Effector memory CD8-positive, alpha-beta T cell (primary cell): ENCODE measurements at places on chromosomes 5 and 9.
A peak's percentile ranks its signal among the peaks of the same experiment; 100 is the strongest.

DNA sequence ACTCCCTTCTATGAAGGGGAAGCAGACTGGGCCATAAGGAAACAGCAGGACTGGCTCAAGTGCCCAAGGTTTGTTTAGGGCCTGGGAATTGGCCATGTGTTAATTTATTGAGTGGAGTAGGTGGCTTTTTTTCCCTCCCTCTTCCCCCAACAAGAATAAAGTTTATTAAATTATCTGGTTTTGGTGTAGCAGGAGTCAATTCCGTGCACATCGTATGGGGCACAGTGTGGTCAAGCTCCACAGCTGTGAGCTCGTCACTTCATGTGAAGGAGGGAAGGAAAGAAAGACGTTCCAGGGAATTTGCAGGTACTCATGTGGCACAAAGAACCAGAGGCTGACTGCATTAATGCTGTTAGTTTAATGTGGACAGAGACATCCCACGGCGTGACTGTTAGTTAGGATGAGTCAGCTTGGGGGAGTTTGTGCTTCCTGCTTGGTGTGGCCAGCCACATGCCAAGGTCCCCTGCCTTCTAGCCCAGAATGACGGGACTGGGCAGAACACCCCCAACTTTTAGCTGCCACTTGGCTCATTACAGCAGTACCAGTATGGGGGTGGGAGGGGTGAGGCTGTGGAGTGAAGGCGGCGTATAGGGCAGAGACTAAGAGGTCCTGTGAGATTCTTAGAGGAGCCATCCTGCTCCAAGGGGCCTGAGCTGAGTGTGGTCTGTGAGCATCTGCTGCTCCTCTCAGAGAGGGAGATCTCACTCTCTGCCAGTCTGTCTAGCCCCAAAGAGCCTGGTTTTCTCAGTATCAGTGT lies 33.2 kb downstream of the CSF1R start:
- H3K27me3 ChIP-seq = no peaks in the 10 kb centered on the region
- no peak for DNase-seq
- H3K36me3 ChIP-seq = peaks cover 54% of the 10 kb centered on the region
- H3K4me1 ChIP-seq = peaks cover 3% of the 10 kb centered on the region
- no peak overlapping the region for H3K27ac ChIP-seq

DNA sequence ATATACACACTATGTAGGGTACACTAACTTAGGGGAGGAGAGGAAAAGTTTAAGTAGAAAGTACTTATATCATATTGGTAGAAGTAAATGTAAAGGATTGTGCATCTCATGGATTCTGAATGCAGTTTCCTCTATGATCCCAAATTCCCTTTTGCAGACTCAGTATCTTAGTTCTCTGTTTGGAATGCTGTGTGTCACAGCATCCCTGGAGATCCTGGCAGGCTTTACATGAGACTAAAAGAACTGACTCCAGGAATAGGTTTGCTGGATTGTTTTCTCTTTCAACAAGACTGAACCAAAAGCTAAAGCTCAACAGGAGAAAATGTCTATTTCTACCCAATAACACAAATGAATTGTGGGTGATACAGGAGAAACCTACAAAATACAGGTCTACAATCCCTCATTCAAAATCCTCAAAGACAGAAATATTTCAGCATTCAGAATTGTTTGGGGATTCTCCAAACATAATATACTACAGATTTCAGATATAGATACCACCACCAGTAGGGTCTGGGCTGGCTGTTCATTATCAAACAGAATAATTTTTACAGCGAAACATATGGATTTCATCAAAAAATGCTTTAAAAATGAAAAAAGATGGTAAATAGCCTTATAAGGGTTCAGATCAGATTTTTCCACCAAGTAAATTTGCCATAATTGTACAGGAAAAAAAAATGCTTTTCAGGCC lies 324.7 kb upstream of the GRAMD2B start:
- no peaks in the 10 kb centered on the region for H3K27me3 ChIP-seq
- no peak for DNase-seq
- no peak overlapping the region for H3K4me3 ChIP-seq

DNA sequence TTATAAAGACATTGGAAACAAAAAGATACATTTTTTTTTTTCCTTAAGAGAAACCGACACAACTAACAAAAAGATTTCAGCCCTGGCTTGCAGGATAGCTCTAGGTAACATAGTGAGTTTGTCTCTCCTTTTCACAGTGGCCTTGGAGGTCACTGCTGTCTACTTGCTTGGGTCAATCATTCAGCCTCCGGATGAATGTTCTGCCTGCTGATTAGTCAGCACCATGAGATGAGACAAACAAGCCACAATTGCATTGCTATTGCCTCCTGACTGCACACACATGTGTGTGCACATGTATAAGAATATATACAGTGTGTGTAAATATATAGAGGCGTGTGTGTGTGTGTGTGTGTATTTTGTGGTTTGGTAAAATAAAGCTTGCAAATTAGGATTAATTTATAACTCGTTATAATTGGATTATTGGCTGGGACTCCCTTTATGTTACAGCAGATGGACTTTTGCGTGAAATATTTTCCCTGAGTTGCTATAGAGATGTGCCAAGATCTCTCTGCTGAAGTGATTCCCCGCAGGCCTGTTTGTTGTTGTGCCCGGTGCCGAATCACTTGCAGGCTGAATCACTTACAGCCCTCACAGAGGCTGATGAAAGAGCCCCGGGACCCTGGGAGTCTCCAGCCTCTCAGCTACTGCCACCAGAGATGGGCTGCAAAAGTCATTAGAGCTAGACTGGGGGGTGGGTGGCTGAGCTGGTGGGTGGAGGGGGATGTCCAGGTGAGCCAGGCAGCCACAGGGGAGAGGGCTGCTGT lies 161.2 kb downstream of the FGF18 start:
- H3K36me3 ChIP-seq = no peaks in the 10 kb centered on the region
- no peak overlapping the region for H3K27ac ChIP-seq
- DNase-seq = no peak
- H3K4me3 ChIP-seq = no peak overlapping the region
- H3K4me1 ChIP-seq = no peaks in the 10 kb centered on the region
- peaks cover 33% of the 10 kb centered on the region for H3K27me3 ChIP-seq

DNA sequence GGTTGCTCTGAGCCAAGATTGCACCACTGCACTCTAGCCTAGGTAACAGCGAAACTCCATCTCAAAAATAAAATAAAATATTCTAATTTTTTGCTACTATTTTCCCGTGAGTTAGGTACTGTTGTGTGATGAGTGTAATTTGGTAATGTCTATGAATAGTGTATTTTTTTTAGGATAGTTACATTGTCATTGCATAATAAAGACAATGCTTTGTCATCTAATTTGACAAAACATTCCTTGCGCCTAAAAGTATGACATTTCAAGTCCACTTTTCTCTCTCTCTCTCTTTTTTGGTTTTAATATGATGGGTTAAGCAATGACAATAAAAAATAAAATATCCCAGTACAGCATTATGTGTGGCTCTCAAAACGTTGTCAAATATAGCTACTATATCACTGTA lies 29.3 kb downstream of the UBE2R2 start:
- no peak overlapping the region for H3K27ac ChIP-seq
- H3K4me3 ChIP-seq = no peak overlapping the region
- H3K4me1 ChIP-seq = peaks cover 55% of the 10 kb centered on the region
- peaks cover 4% of the 10 kb centered on the region for H3K36me3 ChIP-seq

GRCh38 chr9:129979071-129979745 lies 63.8 kb downstream of the FNBP1 start:
- no peak overlapping the region for H3K4me3 ChIP-seq
- DNase-seq = no peak
- H3K4me1 ChIP-seq = peaks cover 13% of the 10 kb centered on the region
- H3K27me3 ChIP-seq = no peaks in the 10 kb centered on the region
- H3K36me3 ChIP-seq = peaks cover 69% of the 10 kb centered on the region

DNA sequence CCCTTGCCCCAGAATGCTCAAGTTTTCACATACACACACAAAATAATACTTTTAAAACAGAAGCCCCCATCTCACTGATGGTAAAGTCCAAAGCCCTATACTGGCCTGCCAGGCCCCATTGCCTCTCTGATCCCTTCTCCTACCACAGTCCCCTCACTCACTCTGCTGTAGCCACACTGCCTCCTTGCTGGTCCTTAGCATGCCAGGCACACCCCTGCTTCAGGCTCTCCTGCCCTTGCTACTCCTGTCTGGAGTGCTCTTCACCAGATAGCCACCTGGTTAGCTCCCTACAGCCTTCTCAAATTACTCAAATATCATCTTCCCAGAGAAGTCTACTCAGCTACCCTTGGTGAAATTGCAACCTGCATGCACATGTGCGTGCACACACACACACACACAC lies 177.5 kb downstream of the C5orf15 start:
- no peak overlapping the region for H3K27ac ChIP-seq
- H3K27me3 ChIP-seq = peaks cover 21% of the 10 kb centered on the region
- no peak for DNase-seq
- H3K4me3 ChIP-seq = no peak overlapping the region

- peaks cover 33% of the 10 kb centered on the region for H3K4me1 ChIP-seq
- H3K36me3 ChIP-seq = peaks cover 28% of the 10 kb centered on the region
- H3K27ac ChIP-seq = peak overlapping the region; percentile 8
- no peak overlapping the region for H3K4me3 ChIP-seq
- DNase-seq = no peak
Measured at GRCh38 chr9:78239506-78239905, 3.6 kb downstream of the CEP78 start.

DNA sequence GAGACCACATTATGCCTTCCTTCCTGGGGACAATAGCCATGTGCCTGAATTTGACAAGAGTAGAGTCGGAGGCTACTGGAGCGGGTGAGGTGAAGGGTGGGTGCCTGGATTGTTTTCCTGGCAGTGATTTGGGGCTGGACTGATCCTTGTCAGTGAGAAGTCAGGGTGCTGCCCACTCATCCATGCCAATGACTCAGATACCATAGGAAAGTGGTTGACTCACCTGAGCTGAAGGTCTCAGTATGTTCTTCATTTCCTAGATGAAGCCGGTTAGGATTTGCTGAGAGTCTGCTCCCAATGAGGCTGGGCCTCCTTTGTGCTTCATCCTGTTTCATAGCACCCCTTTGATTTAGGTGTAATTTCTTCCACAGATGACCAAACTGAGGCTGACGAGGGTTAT lies 366.0 kb downstream of the KDM4C start:
- no peak for DNase-seq
- peaks cover 24% of the 10 kb centered on the region for H3K4me1 ChIP-seq
- H3K27ac ChIP-seq = no peak overlapping the region
- no peak overlapping the region for H3K4me3 ChIP-seq
- H3K36me3 ChIP-seq = peaks cover 19% of the 10 kb centered on the region
- no peaks in the 10 kb centered on the region for H3K27me3 ChIP-seq

- no peaks in the 10 kb centered on the region for H3K36me3 ChIP-seq
- H3K4me1 ChIP-seq = no peaks in the 10 kb centered on the region
- H3K27ac ChIP-seq = no peak overlapping the region
- H3K27me3 ChIP-seq = peaks cover 54% of the 10 kb centered on the region
Measured at GRCh38 chr5:72392326-72392733, 72.2 kb downstream of the PTCD2 start.

- no peaks in the 10 kb centered on the region for H3K27me3 ChIP-seq
- peaks cover 8% of the 10 kb centered on the region for H3K36me3 ChIP-seq
- no peak overlapping the region for H3K27ac ChIP-seq
Measured at GRCh38 chr5:177421062-177421798, 5.2 kb upstream of the GRK6 start.

DNA sequence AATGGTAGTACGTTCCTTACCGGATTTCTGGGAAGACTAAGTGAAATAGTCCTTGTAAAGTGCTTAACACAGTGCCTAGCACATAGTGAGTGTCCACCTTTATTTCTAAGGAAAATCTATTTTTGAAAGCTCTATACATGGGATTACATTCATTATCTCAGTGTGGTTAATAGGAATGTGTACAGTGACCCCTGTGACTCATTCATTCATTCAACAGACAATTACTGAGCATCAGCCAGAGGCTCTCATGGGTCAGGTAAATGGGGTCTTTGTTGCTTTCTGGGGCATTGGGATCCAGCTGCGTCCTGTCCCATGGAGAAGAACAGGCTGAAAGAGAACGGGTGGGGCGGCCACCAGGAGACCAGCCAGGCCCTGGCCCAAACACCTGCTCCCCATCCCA lies 226.2 kb upstream of the TBC1D2 start:
- DNase-seq = no peak
- no peak overlapping the region for H3K27ac ChIP-seq
- H3K27me3 ChIP-seq = peaks cover 73% of the 10 kb centered on the region
- H3K36me3 ChIP-seq = no peaks in the 10 kb centered on the region
- H3K4me1 ChIP-seq = no peaks in the 10 kb centered on the region

DNA sequence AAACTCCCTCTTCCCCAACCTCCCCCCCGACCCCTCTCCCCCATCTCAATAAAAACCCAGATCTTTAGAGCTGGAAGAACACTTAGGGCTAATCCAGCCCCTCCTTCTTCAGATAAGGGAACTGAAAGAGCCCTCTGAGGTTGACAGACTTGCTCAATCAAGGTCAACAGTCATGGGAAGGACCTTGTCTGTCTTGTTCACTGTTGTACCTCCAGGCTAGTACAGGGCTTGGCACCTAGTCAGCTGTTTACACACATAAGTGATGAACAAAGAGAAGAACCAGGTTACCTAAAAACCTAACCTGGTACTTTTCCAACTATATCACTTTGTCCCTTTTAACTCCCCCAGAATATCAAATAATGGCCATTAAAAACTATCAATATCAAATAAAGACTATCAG lies 2.4 kb downstream of the TTC39B start:
- H3K4me3 ChIP-seq = no peak overlapping the region
- DNase-seq = no peak
- peaks cover 33% of the 10 kb centered on the region for H3K4me1 ChIP-seq
- H3K27me3 ChIP-seq = no peaks in the 10 kb centered on the region
- peaks cover 3% of the 10 kb centered on the region for H3K36me3 ChIP-seq
- H3K27ac ChIP-seq = no peak overlapping the region

- H3K27ac ChIP-seq = no peak overlapping the region
- H3K4me1 ChIP-seq = no peaks in the 10 kb centered on the region
- H3K27me3 ChIP-seq = no peaks in the 10 kb centered on the region
- H3K36me3 ChIP-seq = no peaks in the 10 kb centered on the region
- DNase-seq = no peak
- H3K4me3 ChIP-seq = no peak overlapping the region
Measured at GRCh38 chr5:52856564-52856963, 68.8 kb downstream of the ITGA1 start.
